Activated naive CD8-positive, alpha-beta T cell treated with anti-CD3 and anti-CD28 coated beads, Interleukin-2, amount 10 ng/mL, durations not matched to agents 7 days and 5 days (primary cell): ENCODE measurements at places on chromosomes 2 and 18. TPM values are rescaled to one million over a fixed set of nuclear protein-coding genes. Genes with fewer than 3 reads are reported as not detected.
A peak's percentile ranks its signal among the peaks of the same experiment; 100 is the strongest.

DNA sequence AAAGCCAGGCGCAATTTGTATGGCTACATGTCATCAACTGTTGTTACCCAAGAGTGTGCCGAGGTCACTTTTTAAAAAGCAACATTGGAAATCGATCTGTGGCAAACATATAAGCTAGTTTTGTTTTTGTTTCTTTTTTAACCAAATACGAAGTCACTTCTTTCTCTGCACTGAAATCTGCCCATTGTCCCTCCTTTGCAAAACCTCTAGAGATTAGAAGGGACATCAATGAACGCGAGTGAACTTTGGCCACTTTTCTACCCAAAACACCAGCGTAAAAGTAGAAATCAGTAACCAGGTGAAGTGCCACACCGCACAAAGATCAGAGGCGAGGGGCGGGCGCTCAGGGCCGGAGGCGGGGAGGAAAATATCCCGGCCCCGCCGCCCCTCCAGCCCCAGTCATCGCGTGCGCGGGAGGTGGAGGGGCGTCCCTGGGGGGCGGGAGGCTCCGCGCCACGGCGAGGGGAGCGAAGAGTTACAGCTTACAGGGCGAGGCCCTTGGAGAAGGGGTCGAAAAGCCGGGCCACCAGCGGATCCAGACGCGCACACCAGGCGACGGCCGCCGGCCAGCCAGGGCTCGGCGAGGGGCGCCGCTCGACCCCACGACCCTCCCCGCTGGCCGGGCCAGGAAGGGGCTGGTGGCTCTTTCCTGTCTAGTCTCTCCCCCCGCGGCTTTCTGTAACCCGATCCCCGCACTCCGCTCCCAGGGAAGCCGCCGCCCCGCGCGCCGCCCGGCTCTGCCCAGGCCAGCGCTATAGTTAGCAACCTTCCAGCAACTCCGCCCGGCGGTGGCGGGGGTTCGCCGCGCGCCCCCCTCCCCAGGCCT, 993 bp downstream of the RBMS1 start:
- DNase-seq, result peak; percentile 78

DNA sequence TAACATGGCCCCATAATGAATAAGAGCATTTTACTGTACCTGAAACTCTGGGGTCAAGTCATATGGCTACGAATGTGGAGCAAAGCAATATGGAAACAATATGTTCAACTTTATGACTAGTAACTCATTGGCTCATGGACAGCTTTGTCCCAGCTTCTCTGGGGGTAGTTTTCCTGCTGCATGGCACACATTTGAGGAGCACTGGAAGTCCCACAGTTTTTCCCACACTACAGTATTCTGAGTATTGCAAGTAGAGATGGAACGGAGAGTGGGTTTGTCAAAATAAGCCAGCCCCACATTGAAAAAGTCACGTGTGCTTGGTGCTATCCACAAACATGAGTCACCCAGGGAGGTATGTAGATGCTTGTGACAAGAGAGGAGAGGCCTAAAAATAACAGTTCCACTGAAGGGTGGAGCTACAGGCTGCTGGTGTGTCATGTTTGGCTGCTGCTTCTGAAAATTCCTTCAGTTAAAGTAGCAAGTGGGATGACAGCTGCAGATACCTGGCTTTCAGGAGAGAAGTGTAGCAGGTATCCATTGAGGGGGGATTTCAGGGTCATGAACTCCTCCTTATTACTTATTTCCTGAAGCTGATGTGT, 48.2 kb upstream of the CTAGE1 start:
- no peak for DNase-seq

- DNase-seq, result no peak
Measured at GRCh38 chr2:239132786-239133185, 268.0 kb downstream of the HDAC4 start.

DNA sequence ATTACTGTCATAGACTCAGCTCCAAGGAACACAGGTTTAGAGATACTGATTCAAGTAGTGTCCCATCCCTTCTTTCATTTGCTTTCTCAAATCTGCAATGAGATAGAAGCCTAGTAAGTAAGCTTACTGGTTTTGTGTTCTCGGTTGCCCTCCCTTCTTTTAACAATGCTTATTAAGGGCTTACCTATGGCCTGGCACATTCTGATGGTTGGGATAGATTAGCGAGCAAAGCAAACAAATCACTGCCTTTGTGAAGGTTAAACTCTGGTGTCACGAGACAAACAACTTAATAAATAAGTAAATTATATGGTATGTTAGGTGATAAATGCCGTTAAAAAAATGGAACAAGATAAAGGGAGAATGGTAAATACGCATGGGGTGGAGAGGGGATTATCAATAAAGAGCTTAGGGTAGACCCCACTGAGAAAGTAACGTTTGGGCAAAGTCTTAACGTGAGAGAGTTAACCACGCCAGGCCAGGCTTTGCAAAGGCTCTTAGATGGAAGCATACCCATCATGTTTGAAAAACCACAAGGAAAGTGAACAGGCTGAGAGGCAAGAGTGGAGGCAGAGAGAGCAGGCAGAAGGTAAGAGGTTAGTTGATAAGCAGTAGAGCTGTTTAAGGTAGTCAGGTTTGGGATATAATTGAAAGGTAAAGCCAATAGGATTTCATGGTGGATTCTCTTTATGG, 31.0 kb downstream of the EIF2AK3 start:
- no peak for DNase-seq

DNA sequence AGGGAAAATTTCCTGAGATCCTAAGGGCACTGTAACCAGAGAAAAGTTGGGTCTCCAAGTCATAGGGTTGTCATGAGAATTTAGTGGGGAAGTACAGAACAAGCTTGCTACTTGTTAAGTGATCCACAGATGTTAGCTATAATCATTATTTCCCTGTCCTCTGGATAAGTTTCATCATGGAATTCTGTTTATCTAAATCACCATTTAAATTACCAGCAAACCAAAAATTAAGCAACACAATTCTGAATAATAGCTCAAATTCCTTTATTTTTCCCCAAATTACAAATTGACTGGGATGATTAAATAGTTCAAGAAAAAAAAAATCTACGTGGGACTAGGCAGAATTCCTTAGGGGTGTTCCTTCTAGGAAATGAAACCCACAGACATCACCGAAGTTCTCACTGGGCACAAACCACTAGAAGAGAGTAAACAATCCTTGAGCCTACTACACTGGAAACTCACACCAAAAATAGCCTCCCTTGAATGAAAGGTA, 159.5 kb downstream of the COL6A3 start:
- DNase-seq, result no peak

GRCh38 chr2:120877409-120877808, 141.7 kb downstream of the GLI2 start:
- no peak for DNase-seq

GRCh38 chr2:181275643-181276070, 181.5 kb upstream of the ITGA4 start:
- peak; percentile 42 for DNase-seq

DNA sequence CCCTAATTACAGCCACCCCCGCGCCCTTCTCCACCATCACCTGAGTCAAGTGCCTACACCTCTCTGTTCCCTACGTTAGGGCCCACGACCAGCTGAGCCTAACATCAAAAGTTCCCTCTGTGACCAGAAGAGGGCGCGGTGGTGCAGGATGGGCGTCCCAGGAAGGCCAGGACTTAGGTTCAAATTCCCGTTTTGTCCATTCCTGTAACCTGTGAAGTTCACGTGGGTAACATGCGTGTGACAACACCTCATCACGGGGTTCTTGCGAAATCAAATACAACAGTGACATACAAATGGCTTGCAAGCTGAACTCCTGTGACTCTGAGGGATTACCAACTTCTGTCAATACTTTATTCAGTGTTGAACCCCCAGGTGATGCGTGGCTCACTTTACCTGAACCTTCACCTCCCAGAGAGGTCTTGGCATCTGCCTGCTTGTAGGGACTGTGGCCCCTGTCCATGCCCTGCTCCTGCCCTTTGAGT, 207.9 kb downstream of the ARL4C start:
- DNase-seq, result peak; percentile 75

- no peak for DNase-seq
Measured at GRCh38 chr2:23273786-23274185, 111.2 kb upstream of the KLHL29 start.

DNA sequence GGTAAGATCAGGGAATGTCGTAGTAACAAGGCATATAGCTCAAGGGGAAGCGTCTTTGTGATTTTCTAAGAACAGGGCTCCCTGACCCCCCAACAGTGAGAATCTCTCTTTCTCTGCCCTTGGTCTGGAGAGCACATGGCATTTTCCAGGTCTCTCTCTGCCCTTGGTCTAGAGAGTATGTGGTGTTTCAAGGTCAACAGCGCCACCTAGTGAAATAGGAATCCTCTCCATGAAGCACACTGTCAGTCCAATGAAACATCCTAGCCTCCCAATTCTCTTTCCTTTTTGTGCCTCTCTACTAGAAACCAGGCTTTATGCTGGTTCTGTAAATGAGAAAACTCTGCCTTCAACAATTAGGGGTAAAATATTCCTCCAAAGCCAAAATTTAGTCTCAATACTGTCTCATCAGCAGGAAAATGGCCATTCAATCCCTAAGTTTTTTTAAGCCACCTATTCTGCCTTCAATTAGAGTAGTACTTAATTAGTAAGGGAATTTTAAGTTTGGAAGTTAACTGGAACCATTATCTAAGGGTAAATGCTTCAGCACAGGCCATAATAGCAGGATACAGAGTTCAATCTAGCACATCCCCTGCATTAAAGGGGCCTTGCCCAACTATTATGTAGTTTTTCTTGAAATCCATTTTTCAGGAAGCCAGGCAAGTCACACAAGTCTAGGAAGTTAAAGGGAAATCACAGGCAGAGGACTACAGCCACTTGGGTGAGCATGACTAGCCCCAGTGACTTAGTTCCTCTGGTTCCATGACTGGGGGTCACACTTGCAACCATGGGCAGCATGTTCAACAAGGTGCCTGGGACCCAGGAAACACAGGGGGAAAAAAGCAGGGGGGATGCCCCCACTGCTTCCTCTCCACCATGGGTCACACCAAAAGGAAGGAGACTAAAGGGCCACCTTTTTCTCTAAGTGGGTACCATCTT, 12.4 kb downstream of the DYM start:
- no peak for DNase-seq

DNA sequence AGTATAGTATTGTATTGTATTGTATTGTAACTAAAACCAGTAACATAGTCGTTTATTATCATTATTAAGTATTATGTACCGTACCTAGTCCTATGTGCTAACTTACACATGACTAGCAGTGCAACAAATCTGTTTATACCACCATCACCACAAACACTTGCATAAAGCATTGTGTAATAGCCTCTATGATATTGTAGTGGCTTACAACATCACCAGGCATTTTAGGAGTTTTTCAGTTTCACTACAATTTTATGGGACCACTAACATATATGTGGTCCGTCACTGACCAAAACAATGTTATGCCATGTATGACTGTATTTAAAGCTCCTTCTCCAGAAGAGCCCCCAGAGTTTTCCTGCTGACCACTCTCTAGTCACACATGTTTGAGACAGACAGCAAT, 306.2 kb downstream of the SETBP1 start:
- no peak for DNase-seq

DNA sequence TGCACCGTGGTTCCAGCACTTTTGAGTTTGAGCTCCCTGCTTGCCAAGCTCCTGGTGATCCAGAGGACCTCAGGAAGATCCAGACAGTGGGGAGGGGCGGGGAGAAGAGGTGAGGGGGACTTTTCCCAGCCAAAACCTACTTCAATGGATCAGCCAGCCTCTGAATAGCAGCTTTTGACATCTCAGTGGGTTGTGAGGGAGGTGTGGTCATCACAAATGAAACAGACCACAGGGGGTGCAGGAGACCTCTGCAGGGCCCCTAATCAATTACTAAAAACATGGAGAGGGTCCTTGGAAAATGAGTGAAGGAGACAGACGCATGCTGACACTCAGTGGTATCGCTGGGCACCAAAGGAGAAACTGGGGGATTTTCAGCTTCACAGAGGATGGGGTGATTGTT, 372.7 kb downstream of the ZNF521 start:
- no peak for DNase-seq

DNA sequence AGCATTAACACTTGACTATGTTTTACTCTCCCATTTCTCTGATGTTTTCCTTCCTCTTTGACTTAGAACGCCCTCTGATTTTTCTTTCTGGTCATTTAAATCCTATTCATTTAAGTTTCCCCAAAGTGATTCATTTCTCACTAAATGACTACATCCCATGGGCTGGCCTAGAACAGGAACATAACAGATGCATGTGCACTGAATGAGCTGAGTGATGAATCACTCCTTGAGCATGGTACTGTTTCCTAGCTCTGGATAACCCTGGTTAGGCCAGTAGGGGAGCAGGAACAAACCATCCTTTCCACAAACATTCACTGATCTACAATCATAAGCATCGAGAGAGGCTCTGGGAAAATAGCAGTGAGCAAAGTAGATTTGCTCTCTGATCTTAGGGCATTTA, 221.9 kb upstream of the SETBP1 start:
- no peak for DNase-seq

GRCh38 chr18:13245481-13246000, 27.0 kb downstream of the LDLRAD4 start:
- peak; percentile 13 for DNase-seq

DNA sequence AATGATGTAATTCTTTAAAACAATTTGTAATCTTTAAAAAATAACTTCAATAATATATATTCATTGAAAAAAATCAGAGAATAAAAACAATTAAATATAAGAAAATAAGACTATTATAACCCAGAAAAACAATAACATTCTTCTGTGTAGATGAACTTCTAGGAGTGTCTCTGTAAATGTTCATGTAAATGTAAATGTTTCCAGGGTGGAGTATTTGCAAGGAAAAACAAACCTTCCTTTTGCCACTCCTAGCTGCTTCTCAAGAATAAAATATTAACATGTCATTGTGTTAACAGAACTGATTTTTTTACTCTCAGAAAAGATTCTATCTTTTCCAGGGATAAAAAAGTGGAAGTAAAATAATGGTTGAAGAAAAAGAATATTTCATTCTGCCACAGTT, 431.9 kb downstream of the PLCL1 start:
- no peak for DNase-seq

- DNase-seq, result no peak
Measured at GRCh38 chr18:60163622-60164021, 209.0 kb downstream of the MC4R start.

DNA sequence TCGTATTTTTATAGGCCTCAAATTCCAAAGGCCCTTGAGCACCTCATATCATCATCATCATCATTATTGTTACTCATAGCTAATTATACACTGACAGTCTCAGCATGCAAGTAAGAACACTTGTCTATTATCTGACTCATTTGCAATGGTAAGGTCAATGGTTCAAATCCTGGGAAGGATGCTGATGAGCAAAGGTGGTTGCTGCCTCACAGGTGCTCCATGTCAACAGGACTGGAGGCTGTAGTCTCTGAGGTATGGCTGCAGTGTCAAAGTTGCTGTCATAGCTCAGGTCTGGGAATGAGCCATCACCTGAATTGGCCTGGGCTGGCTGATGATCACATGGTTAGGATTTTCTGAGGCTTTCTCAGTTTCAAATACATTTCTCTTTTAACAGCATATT, 379.3 kb downstream of the BCL11A start:
- DNase-seq, result no peak

GRCh38 chr18:39360072-39360471, 1794.5 kb upstream of the CELF4 start:
- DNase-seq, result no peak

GRCh38 chr18:55249550-55249949, 290.3 kb upstream of the CCDC68 start:
- DNase-seq, result no peak

- no peak for DNase-seq
Measured at GRCh38 chr18:55983433-55983832, 395.4 kb upstream of the TCF4 start.

The CFAP65 gene
- total RNA-seq, result not detected

The FEV gene
- total RNA-seq, result not detected

The ATOH8 gene
- total RNA-seq, result not detected

The DCDC2C gene
- total RNA-seq, result not detected

The GAD1 gene
- total RNA-seq, result 1.6 TPM

The DYNC1I2 gene
- total RNA-seq, result 46.3 TPM
